ENCODE measurements at places on chromosomes 7 and 10.

GRCh38 chr10:64159910-64160872, 639.0 kb downstream of the REEP3 start:
- DNase-seq, result no peak

DNA sequence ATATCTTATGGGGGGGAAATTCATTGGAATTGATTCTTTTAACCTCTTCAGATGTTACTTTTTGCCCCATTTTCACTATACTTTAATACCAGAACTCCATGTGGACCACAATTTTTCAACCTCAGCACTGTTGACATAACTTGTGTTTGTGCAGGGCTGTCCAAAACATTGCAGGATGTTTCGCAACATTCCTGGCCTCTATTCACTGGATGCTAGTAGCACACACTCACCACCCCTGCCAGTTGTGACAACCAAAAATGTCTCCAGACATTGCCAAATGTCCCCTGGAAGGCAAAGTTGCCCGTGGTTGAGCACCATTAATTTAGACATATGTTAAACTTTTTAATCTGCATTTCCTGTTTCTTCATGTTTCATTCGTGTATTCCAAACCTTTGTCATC, 234.7 kb downstream of the GFRA1 start:
- no peak for DNase-seq

DNA sequence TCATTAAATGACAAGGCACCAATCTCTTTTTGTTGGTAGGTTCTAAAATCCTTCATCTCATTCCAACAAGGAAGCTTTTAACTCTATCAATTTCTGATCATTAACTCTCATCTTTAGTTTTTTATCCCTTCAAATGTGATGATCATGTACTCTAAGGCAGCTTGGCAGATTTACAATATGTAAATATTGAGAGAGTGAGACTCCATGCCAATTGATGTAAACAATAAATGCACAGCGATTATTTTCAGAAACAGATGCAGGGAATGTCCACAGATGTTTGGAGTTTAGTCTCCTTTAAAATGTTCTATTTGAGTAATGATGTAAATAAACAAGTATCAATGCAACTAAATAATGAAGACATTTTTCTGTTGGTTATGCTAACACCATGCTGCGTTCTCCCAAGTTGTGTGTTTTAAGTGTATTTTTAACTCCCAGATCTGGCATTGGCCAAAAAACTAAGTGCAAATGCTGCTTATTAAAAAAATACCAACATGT, 213.8 kb downstream of the AHR start:
- no peak for DNase-seq

DNA sequence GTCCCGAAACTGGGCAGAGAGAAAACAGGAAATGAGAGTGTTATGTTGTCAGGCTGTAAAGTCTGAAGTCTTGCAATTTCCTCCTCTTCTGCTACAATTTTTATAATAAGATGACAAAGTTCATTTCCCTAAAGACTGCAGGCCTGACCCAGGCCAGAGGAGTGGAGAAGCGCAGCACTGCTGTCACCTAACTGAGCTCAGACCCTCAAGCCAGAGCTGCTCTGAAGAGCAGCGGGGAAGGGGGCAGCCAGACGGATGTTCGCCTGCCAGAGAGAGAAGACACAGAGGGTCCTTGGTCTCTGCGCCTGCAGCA, 12.6 kb upstream of the AOAH start:
- no peak for DNase-seq

- no peak for DNase-seq
Measured at GRCh38 chr10:61346796-61347413, 106.3 kb downstream of the TMEM26 start.

GRCh38 chr7:73717025-73717807, 2.3 kb downstream of the STX1A start:
- no peak for DNase-seq

- no peak for DNase-seq
Measured at GRCh38 chr7:63113713-63114285, 884.9 kb upstream of the ZNF722 start.

- DNase-seq, result peak; percentile 39
Measured at GRCh38 chr7:142853739-142854371, 1.0 kb upstream of the EPHB6 start.

GRCh38 chr10:114482480-114483304, 78.4 kb upstream of the AFAP1L2 start:
- DNase-seq, result no peak

- no peak for DNase-seq
Measured at GRCh38 chr7:67983486-67983885, 986.9 kb downstream of the TYW1 start.

GRCh38 chr7:49327155-49327554, 402.8 kb downstream of the CDC14C start:
- DNase-seq, result no peak

GRCh38 chr7:66627881-66628360, 760 bp upstream of the KCTD7 start:
- DNase-seq, result no peak

DNA sequence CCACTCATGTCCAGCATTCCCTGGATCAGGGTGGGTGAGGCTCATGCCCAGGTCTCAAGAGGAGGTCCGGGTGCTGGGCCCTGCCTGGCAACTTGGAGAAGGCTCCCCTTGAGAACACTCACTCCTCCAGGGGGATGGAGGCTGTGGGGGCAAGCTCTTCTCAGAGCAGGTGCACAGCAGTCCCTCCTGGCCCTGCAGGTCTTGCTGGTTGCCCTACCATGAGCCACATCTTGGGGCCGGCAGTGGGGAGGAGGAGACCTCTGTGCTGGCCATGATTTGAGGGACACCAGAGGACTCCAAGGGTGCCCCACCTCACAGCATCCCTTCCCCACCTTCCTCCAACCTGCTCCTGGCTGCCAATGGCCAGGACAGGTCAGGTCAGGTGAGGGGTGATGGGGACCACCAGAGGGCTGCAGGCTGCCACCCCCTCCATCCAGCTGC, 87.4 kb upstream of the RET start:
- DNase-seq, result no peak

DNA sequence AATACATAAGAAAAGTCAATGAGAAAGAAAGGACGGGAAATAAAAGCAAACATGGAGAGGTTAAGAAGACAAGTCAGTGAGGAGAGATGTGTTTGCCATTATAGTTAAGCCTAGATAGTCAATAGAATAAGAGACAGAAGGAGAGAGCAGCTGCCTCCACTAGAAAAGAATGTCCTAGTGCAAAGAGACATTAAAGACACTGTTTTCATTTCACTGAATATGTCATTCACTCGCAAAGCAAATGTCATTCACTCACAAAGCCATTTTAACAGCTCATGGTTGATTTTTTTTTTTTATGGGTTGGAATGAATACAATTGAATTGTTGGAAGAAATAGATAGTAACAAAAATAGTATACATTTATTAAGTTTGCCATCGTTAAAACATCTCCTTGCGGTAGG, 1007.6 kb downstream of the DNAJB9 start:
- no peak for DNase-seq

DNA sequence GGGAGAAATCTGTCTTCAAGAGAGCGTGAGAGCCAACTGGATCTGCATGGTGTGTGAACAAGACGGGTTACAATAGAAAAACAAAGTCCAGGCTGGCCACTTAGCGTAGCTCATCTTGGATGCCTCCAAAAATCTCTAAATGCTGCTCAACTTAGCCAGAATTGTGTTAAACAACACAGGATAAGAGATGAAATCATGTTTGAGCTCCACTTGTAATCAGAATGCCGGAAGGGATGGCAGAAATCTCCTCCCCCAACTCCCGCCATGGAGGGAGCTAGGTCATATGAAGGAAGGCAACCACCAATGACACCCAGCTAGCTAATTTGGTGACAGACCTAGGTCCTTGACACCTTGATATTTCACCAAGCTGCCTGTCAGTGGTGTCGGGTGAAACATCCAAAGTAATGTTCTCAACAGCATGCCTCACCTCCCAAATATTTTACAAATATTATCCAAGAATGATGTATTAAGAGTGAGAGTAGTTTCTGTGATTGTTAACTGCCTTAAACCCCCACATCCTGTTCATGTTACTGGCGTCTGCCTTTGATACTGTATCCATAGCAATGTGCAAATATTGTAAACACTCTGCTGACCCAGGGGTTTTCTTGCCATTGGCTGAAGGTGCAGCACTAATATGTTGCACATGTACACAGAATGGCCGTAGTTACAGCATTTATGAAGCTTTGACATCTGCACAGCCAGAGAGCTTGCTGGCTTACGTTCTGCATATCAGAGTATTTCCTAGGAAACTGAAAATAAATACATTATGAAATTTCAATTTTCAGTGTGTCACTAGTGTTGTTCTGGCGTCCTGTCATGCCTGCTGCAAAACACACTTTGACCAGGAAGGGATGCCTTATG, 25.8 kb downstream of the TMEM254 start:
- DNase-seq, result no peak

- no peak for DNase-seq
Measured at GRCh38 chr7:96998333-96998732, 7.0 kb upstream of the DLX6 start.

DNA sequence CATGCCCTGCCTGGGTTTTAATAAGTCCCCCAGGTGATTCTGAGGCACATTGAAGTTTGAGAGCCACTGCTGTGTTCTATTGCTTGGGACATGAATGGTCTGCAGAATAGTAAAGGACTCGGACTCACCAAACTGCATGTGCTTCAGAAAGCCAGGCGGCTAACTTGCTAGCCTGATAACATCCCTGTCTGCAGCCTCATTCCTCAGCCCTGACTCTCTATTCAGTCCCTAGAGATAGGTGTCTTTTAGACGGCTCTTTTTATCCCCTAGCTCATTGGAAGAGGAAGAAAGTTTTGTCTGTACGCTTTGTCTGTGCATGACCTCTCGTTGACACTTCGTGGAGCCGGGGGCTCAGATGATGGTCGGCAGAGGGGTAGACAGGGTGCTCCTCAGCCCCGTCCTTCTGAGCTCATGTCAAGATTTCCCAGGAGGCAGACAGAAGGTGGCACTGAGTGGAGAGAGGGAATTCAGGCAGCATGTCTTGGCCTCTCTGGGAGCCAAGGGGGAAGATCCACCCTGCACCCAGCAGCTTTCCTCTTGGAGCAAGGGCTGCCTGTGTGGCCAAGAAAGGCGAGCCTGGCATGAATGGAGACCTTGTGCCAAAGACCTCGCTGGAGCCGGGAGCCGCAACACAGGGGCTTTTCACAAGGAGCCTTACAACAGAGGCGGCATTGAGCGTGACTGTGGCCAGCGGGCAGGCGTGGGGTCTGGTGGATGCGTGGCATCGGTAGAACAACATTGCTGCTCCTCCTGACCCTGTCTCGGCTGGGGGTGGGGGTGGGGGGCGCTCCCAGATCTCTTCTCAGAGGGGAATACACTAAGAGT, 51.1 kb upstream of the PODXL start:
- no peak for DNase-seq

DNA sequence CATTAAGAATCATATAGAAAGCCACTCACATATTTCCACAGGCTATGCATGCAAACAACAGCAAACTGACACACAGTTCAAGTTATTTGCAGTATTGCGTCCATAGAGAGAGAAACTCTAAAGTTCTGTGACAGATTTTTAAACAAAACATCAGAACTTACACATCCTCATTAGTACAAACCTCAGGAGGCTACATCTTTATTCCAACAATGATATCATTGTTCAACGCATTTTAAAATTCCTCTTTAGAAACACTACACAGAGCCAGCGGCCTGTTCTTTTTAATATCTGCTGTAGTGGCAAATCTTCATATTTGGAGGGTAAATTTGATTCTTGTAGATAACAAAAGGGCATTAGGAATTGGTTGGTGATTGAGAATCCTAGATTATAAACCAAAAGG, 55.9 kb upstream of the NFE2L3 start:
- no peak for DNase-seq

DNA sequence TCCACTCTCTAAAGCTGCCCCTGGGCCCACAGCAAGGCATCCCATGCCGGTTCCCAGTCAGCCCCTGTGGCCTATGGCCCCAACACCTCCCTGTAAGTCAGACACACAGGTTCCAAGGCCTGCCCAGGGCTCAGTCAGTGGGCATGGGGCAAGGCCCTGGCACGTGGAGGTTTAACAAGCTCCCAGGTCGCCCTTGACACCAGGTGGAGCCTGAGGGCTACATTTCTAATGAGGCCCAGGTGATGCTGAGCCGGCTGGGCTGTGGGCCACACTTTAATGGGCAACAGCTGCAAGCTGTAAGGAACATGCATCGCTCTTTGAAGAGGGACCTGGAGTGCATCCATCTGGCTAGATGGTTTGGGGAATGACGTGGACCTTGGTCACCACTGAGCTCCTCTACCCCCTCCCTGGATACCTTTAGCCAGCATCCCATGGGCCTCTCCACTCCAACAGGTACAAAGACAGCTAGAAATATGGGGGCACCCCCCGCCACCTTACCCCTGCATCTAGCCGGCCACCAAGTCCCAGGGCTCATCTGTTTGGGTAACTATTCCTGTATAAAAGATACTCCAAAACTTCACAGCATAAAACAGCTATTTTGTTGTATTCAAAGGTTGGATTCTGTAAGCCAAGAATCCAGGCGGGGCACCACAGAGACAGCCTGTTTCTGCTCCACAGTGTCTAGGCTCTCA, 122.5 kb downstream of the OAT start:
- DNase-seq, result no peak

DNA sequence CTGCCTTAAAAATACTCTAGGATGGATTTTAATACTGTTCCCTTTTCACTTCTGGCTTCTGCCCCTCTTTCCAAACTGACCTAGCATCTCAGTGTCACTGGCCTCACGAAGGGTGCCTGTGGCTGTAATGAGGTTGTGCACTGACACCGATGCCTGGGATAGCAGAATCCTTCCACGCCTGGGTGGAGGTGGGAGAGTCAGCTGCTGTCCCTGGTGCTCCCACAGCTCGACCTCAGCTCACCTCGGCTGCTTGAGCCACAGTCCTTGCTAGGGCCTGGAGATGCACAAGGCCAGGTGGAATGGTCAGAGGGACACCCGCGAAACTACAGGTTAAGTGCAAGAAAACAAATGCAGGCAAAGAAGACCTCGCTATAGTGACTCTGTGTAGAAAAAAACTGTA, 123.4 kb upstream of the ACBD5 start:
- DNase-seq, result no peak

- no peak for DNase-seq
Measured at GRCh38 chr7:26684447-26684846, 179.9 kb downstream of the SKAP2 start.

DNA sequence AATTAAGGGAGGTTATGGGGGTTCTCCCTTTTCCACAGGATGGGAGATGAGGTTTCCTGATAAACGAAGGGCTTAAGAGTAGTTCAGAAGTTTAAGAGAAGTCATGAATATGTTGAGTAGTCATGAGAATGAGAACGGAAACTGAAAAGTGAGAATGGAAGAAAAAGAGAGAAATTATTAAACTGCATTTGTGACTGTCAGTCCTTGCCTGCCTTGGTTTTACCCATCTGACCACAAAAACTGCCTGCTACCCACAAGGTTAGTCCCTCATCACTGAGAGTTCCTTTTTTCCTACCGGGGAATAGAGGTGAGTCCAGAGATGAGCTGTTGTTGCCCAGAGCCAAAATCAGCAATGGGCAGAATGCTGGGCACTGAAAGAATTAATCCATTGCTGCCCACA, 174.1 kb upstream of the BET1 start:
- no peak for DNase-seq

Measured in activated CD8-positive, alpha-beta memory T cell treated with anti-CD3 and anti-CD28 coated beads for 4 hours (primary cell).